Myocyte (in vitro differentiated cells): ENCODE measurements at places on chromosomes 11 and 22.

DNA sequence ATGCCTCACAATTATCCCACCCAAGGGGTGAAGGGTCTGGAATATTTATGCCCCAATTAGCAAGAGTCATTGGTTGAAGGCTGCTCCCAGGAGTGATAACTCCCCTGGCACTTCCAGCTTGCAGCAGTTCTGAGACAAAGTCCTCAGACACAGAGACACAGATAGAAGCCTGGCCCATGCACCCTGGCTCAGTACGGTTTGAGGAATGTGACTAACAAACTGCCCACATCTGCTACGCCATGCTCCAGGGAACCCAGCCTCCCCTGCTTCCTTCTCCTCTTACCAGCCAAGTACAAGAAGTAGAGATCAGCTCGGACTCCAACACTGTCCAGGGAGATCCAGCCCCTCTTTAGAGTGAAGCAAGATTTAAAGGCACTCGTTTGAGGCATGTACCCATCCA is 48.5 kb upstream of the BMAL1 start:
- DNase-seq: peak; percentile 66

DNA sequence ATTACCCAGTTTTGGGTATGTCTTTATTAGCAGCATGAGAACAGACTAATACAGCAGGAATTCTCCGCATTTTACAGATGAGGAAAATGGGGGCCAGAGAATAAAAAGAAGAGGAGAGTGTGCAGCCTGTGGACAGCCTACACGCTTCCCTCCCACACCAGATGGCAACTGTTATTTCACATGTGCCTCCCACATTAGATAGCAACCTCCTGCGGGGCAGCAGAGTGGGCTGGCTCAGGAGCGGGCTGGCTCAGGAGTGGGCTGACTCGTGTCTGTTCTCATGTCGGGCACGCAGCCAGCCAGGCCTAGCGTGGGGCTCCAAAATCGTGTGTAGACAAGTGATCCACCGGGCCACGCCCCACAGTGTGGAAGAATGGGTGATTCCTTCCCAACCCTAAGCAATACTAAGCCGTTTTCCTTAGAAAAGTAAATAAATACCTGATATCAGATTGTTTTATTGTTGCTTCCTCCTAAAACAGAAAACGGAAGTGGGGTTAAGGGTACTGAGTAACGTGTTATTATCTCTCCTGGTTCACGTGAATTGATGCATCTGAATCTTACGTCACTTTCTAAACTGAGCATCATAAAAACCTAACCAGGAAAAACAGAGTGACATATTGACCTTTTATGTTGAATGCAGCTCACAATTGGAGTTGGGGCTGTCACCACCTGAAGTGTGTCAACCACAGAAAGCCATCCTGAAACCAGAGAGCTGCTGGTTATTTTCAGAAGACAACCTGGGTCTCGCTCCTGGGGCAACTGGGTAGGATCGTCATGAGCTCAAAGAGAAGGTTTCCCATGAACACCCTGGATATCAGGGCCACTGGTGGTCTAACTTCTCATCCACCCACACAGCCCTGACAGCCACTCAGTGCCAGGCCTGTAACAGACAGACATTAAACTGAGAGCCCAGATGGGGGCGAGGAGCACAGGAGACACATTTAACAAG is 3.3 kb downstream of the TTLL1 start:
- DNase-seq: no peak

DNA sequence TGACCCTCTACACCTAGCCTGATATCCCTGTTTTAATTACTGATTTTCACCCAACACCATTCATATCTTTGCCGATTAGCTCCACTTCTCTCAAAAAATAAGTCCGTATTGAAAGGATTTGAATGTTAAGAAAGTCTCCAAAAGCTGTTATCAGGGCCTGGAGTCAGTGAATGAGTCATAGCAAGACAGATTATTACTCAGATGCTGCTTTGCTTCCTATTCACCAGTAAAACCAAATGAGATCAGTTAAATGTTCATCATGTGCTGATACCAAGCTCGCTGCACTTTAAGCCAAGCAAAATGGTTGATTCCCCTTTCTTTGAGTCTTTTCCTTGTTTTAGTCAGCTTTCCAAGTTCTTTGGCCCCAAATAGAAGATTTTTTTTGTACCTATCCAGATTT is 228.4 kb downstream of the FAT3 start:
- no peak for DNase-seq

DNA sequence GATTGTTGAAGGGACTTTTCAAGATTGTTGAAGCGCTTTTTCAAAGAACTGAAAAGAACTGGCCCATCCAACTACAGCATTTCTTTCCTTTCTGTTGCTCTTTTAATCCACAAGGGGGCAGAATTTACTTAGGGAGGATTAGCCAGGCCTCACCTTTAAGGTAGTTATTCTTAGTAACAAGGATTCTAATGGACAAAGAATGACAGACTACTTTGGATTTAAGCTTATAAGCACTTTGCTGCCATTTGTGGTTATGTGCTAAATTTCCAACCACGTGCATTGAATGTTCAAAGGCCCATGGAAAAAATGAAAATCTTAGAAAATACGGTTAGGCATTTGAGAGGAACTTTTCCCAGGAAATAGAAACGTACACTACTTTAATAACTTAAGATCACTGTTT is 49.5 kb upstream of the HSPA8 start:
- peak; percentile 49 for DNase-seq

GRCh38 chr11:90947930-90948329 is 725.1 kb upstream of the CHORDC1 start:
- DNase-seq: peak; percentile 3

- DNase-seq: no peak
These were observed 51.6 kb downstream of the CERK start for GRCh38 chr22:46686221-46687047.

DNA sequence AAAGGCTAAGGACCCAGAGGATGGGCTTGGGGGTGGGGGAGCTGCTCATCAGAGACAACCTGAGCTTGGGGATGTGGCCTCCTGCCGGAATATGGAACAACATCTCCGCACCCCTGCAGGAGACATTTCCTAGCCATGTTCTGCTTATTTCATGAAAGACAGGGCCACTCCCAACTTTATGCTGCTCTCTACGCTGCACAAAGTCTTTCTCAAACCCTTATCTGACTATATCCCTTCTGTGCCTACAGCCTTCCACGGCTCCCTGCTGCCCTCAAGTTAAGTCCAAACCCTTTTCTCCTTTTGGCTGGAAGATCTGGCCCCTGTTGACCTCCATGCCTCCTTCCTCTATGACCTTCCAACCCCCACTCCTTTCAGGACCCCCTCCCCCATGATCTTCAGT is 562.0 kb downstream of the MN1 start:
- no peak for DNase-seq

DNA sequence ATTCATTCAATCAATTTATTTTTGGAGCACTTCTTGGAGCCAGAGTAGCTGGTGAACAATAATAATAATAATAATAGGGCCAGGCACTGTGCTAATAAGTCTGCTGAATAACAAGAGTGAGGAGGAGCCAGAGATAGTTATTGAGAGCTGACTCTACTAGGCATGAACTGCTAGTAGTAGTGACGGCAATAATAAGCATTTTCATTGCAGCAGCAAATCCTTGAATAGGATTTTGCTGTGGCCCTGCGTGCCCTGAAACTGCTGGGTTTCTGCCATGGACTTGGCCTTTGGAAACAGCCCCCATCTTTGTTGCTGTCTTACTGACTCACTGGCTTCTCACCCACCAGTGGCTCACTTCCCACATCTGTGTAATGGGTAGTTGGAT is 545.9 kb downstream of the MIAT start:
- DNase-seq: no peak

- DNase-seq: peak; percentile 72
These were observed 563.0 kb downstream of the SOX6 start for GRCh38 chr11:15793043-15793996.

GRCh38 chr11:34843271-34843670 is 72.9 kb downstream of the APIP start:
- no peak for DNase-seq

- DNase-seq: no peak
These were observed 66.4 kb upstream of the OR4B1 start for GRCh38 chr11:48150213-48150612.

- DNase-seq: no peak
These were observed 105.5 kb downstream of the CSNK2A3 start for GRCh38 chr11:11247576-11247975.

- DNase-seq: no peak
These were observed 123.6 kb downstream of the CHST1 start for GRCh38 chr11:45541693-45542434.

- DNase-seq: no peak
These were observed 58.8 kb downstream of the MCM5 start for GRCh38 chr22:35458547-35459422.

GRCh38 chr11:45982656-45983470 is 60.4 kb downstream of the LARGE2 start:
- peak; percentile 41 for DNase-seq

DNA sequence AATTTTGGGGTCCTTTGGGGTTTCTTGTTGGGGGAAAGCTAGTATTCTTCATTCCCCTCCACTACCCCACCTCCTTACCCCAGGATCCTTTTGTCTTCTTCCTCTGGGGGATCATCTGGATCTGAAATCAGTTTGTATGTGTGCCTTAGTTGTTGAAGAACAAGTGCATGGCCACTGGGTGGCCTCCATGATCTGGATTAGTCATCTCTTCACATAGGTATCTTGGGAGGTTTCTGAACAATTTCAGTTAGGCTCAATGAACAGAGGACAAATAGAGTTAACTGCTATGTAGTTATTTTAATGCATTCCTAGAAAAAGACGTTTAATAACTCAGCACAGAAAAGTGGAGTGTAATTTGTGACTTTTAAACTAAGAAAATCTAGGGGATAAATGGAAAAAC is 7.1 kb upstream of the VWA5A start:
- peak; percentile 44 for DNase-seq

GRCh38 chr11:47163193-47163592 is 13.5 kb downstream of the ARFGAP2 start:
- DNase-seq: no peak

DNA sequence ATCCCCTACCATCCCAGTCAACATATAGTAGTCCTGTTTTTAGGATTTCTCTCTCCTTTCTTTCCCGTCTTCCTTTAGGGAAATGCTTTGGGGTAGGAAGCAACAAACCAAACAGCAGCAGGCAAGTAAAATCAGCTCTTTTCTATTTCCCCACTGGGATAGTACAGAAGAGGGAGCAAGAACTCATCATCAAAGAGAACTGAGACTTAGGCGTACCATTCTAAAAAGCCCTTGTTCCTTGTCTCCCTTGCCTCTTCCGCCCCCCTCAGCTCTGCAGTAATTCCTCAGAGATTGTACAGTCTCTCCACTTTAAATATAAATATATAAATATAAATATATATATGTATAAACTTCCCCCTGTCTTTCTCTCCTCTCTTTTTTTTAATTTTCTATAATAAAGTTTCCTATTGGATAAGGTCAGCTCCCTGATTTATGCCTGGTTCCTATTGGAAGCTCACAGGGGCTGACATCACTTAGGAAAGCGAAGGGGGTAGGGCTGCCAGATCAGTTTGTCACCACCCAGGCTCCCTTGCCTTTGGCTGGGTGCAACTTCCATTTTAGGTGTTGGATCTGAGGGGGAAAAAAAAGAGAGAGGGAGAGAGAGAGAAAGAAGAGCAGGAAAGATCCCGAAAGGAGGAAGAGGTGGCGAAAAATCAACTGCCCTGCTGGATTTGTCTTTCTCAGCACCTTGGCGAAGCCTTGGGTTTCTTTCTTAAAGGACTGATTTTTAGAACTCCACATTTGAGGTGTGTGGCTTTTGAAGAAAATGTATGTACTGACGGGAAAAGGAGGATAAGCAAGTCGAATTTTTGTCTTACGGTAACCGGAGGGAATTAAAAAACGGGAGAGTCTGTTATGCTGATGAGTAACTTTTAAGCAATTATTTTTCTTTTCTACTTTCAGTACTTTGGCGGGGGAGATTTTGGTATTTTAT is at the start of gene CTNND1:
CTNND1 (plus strand) TSS at position 502 of the 934 bp plus-strand sequence. CDS start 29,677 bp downstream, outside the sequence.
- peak; percentile 98 for DNase-seq

DNA sequence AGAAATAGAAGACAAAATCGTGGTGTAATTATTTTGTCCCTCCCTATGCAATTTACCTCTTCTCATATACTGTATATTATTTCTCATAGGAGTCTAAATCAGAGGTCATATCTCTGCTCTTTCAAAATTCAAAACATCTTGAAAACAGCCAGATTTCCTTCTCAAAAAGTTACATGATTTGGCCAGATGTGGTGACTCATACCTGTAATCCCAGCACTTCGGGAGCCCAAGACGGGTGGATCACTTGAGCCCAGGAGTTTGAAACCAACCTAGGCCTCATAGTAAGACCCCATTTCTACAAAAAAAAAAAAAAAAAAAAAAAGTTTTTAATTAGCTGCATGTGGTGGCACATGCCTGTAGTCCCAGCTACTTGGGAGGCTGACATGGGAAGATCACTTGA is 29.0 kb upstream of the DNAJB7 start:
- DNase-seq: peak; percentile 1

GRCh38 chr22:50057278-50058060 is 629 bp downstream of the TTLL8 start:
- DNase-seq: no peak
